ENCODE measurements at places on chromosomes 1 and 21.

GRCh38 chr1:96427616-96428015 lies 294.0 kb upstream of the PTBP2 start:
- H3K27ac ChIP-seq: no peak overlapping the region
- H3K36me3 ChIP-seq: no peaks in the 10 kb centered on the region
- DNase-seq: no peak
- no peaks in the 10 kb centered on the region for H3K27me3 ChIP-seq
- no peak overlapping the region for H3K4me3 ChIP-seq

DNA sequence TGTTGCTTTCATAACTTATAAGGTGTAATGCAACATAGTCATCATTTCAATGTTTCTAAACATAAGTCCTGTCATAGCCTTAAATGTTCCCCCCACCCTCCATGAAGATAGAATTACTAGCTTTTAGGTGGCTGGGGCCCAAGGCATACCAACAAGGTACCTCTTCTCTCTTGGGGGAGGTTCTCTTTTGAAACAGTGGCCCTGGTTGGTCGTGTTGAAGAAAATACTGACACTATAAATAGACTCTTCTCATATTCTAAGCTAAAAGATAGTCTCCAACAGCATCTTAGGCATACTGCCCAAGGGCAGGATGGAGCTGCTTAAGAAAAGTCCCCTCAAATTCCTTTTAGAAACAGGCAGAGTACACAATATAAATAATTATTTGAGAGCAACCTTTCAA lies 255.0 kb downstream of the FAF1 start:
- no peak overlapping the region for H3K27ac ChIP-seq
- no peak overlapping the region for H3K4me3 ChIP-seq
- peaks cover 4% of the 10 kb centered on the region for H3K4me1 ChIP-seq
- no peaks in the 10 kb centered on the region for H3K27me3 ChIP-seq
- peaks cover 4% of the 10 kb centered on the region for H3K36me3 ChIP-seq

- H3K36me3 ChIP-seq: no peaks in the 10 kb centered on the region
- peaks cover 11% of the 10 kb centered on the region for H3K27me3 ChIP-seq
- no peak overlapping the region for H3K27ac ChIP-seq
- DNase-seq: no peak
Observed at GRCh38 chr1:55632906-55633305, 417.7 kb upstream of the USP24 start.

DNA sequence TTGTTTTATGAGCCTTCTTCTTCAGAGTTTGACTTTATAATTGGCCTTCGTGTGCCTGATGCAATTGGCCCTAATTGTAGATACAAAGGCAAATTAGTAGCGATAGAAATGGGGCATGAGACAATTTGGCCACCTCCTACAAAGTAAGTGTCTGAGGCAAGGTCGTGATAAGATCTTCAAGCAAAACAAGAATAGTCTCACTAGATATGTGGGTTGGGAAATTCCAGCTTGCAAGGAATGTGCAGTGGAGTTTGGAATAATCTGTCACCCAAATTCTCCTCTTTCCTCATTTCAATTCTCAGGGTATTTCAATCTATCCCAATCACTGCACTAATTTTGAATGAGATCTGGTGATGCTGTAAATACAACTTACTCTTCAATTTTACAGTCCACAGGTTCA lies 11.4 kb upstream of the TSNAX start:
- no peaks in the 10 kb centered on the region for H3K27me3 ChIP-seq
- peaks cover 2% of the 10 kb centered on the region for H3K36me3 ChIP-seq
- no peak for DNase-seq
- H3K27ac ChIP-seq: no peak overlapping the region

- H3K27ac ChIP-seq: no peak overlapping the region
- no peak overlapping the region for H3K4me3 ChIP-seq
- no peaks in the 10 kb centered on the region for H3K27me3 ChIP-seq
- H3K4me1 ChIP-seq: no peaks in the 10 kb centered on the region
- no peak for DNase-seq
Observed at GRCh38 chr1:229653420-229653819, 27.4 kb downstream of the URB2 start.

DNA sequence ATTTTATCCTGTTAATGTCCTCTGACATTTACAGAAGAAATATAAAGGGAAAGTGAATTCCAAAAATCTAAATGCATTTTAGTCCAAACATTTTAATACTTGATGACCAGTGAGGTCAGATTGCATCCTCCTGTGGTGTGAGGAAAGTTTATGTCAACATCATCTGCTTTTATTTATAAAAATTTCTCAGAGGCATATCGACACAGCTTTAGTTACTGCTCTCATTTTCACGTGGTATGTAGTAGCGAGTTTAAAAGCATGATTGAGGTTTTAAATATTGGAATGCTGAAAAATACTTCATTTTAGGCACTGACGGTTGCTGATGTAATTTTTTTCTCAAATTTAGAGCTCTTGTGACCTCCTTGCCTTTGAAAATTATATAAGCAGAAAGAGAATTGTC lies 234.8 kb downstream of the HMCN1 start:
- DNase-seq: no peak
- H3K27ac ChIP-seq: no peak overlapping the region
- H3K4me1 ChIP-seq: peaks cover 3% of the 10 kb centered on the region
- peaks cover 6% of the 10 kb centered on the region for H3K27me3 ChIP-seq
- no peak overlapping the region for H3K4me3 ChIP-seq

DNA sequence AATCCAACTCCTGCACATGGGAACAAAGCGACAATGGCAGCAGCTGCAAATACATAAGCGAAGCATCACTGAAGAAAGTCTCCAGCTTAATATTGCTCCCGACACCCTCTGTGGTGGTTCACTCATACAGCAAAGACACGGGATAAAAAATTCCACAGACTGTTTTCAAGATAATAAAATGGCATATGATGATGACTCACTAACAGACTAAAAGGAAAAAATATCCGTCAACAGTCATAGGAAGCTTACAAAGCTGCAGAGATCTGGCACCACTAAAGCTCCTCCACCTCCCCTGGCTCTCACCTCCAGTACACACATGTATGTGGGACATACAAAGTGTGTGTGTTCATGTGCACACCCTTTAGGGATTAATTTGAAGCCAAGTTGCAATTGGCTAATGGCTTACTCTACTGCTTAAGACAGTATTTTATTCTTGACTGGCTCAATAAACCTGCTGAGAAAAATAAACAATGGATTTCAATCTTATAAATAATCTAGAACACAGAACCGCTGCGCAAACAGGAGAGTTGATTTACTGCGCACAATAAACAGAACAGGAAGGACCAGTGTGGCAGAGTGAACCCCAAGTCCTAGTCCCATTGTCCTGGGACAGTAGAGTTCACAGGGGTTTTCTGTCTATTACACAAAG lies 94.4 kb downstream of the SLC45A1 start:
- DNase-seq: no peak
- peaks cover 34% of the 10 kb centered on the region for H3K4me1 ChIP-seq
- H3K36me3 ChIP-seq: peaks cover 25% of the 10 kb centered on the region
- H3K4me3 ChIP-seq: no peak overlapping the region

GRCh38 chr1:9376430-9376829 lies 83.7 kb downstream of the SPSB1 start:
- no peaks in the 10 kb centered on the region for H3K27me3 ChIP-seq
- DNase-seq: no peak
- H3K27ac ChIP-seq: no peak overlapping the region

GRCh38 chr1:17576519-17576853 lies 37.0 kb downstream of the ARHGEF10L start:
- H3K36me3 ChIP-seq: no peaks in the 10 kb centered on the region
- H3K27ac ChIP-seq: no peak overlapping the region
- no peak overlapping the region for H3K4me3 ChIP-seq
- peaks cover 3% of the 10 kb centered on the region for H3K27me3 ChIP-seq
- H3K4me1 ChIP-seq: peaks cover 2% of the 10 kb centered on the region
- no peak for DNase-seq

DNA sequence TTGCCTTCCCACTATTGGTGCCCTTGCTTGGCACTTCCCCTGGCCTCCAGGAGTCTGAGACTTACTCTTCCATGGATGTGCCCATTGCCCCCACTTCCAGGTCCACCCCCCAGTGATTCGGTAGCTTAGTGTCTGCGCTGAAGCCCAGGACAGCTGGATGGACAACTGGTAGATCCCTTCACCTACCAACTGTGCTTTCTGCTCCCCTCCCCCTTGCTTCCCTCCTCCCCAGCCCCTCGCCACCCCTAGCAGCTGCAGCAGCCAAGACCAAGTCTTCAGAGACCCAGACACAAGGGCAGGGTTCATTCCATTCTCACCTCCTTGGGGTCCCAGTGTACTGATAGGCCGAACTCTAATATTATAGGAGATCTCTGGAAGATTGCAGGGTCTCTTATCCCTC lies 6.9 kb downstream of the LMNA start:
- H3K4me1 ChIP-seq: peaks cover 22% of the 10 kb centered on the region
- DNase-seq: no peak
- H3K27ac ChIP-seq: no peak overlapping the region
- H3K4me3 ChIP-seq: no peak overlapping the region

GRCh38 chr1:113759333-113760101 lies at the start of gene PHTF1:
Gene PHTF1 (minus strand): TSS chr1:113759486. CDS start chr1:113758703, 783 bp downstream.
- H3K27ac ChIP-seq: peak within 1 kb of the TSS; percentile 95
- H3K4me1 ChIP-seq: peaks cover 13% of the 10 kb centered on the region
- peak; percentile 30 for DNase-seq
- peak within 1 kb of the TSS; percentile 97 for H3K4me3 ChIP-seq
- H3K27me3 ChIP-seq: no peaks in the 10 kb centered on the region
- H3K36me3 ChIP-seq: peaks cover 3% of the 10 kb centered on the region

DNA sequence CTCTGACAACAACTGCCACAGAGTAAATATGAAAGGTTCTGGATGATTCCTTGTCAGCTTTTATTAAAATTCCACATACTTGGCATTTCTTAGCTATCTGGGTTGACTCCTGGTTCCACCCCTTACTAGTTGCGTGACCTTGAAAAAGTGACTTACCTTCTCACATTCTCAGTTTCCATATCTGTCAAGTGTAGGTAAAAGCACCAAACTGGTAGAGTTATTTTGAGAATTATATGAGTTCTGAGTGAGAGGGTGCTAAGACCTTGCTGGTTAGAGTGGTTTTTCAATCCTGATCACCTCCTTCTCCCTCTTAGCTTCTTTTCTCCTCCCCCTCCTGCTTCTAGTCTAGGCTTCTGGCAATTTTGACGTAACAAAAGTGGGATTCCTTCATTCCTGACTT lies 83.4 kb upstream of the ABCD3 start:
- H3K36me3 ChIP-seq: no peaks in the 10 kb centered on the region
- peaks cover 9% of the 10 kb centered on the region for H3K27me3 ChIP-seq
- no peak overlapping the region for H3K27ac ChIP-seq
- H3K4me1 ChIP-seq: no peaks in the 10 kb centered on the region
- H3K4me3 ChIP-seq: no peak overlapping the region

DNA sequence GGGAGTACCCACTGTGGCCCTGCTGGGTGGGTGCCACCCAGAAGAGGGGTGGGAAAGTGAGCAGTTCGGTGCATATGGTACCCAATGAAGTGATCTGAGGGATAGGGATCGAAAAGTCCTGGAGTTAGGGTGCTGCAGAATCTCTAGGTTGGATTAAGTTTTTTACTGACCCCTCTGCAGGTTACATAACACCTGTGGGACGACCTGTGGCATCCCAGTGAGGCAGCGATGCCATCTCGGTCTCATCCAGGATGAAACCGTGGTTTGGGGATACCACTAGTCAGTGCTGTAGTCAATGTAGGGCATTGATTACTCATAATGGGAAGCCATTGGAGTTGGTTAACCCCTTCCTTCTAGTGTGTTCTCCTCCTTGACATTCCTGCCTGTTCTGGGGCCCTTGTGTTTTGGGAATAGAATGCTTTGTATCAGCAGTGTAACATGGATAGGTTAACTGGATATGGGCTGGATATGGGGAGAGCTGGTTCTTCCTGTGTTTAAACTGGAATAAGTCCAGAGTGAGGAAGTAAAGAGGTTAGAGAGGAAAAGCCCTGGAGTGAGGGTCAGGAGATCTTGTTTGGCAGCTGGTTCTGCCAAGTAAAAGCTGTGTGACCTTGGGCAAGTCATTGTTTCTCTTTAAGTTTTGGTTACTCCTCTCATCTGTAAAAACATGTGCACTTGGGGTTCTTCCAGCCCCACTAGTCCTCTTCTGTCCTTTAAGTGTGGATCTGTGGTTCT lies 42.8 kb upstream of the ATF3 start:
- no peaks in the 10 kb centered on the region for H3K36me3 ChIP-seq
- peak overlapping the region; percentile 70 for H3K27ac ChIP-seq
- H3K27me3 ChIP-seq: no peaks in the 10 kb centered on the region
- DNase-seq: no peak

DNA sequence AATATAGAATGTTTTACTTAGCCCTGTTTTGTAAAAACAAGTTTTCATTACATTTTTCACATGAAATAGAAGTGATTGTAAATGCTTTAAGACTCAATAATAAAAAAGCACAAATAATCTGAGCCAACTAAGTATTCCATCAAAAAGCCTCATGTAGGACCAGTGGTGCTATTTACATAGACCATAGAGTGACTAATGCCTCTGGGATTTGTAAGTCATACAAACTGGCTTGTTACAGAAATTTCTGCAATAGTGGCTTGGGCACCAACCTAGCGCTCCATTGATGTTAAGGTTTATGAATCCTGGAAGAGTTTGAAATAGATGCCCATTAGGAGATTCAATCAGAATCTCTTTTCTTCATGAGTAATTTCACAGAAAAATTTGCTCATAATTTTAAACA lies 31.9 kb downstream of the ZMYM1 start:
- no peak overlapping the region for H3K27ac ChIP-seq
- peaks cover 24% of the 10 kb centered on the region for H3K36me3 ChIP-seq
- no peaks in the 10 kb centered on the region for H3K27me3 ChIP-seq
- DNase-seq: no peak

GRCh38 chr1:17009706-17010105 lies 2.0 kb downstream of the ATP13A2 start:
- no peaks in the 10 kb centered on the region for H3K27me3 ChIP-seq
- no peak overlapping the region for H3K4me3 ChIP-seq
- H3K4me1 ChIP-seq: peaks cover 12% of the 10 kb centered on the region

All from memory B cell (primary cell).